ENCODE measurements at places on chromosomes 2 and 18.

DNA sequence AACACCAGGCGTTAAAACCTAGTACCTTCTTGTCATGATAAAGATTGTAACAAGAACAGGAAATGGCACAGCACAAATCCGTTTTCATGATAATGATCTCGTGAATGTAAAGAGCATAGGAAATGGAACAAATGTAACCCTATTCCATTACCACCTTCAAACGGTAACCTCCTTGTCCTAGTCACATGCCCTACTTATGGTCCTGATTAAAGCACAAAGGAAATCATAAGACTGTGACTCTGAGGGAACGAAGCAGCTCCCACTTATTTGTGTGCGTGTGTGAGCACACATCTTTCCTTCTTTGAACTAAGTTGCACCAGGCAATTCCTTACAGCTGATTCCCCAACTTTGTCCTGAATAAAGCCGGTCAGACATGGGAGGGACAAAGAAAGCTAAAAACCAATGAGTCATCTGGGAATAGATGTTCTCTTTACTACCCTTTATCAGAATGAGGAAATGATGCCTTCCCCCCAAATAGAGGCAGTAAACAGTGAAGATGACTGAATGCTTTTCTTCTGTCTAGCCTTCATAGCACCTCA, 192.6 kb downstream of the IKZF2 start:
- DNase-seq, result no peak

GRCh38 chr18:49631146-49631866, 69.4 kb downstream of the LIPG start:
- no peak for DNase-seq

DNA sequence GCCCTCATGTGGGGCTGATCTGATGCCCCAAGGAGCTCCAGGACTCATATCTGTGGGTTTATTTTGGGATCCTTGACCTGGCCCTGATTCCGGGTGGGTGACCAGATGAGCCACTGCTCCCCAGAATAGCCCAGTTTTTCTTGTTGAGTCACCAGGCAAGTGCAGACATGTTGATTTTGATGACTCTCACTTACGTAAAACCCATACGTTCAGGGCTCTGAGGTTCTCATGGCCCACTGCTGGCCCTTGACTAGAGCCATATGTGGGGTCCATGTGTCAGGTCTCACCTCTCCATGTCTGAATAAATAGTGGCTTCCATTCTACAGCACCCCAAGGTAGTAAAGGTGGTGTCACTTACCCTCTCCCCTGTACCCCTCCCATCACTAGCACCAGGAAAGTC, 41.9 kb downstream of the CDC42EP3 start:
- DNase-seq, result no peak

DNA sequence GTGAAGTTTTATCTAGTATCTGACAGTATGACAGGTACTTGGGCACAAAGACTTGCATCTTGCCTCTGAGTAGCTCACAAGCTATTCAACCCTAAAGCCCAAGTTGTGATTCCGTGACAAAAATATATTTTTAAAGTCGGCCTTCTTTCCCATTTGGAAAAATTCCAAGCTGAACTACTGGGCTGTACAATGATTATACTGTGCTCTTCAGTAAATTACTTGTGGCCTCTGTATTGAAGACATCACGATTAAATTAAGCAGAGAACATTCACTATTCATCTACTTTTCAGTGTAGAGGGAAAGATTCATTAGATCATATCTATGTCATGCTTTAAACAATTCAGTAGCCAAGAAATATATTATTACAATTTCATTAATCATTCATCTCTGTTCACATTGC, 282.2 kb downstream of the CDH2 start:
- no peak for DNase-seq

- no peak for DNase-seq
Measured at GRCh38 chr2:62787386-62787785, 81.9 kb downstream of the EHBP1 start.

DNA sequence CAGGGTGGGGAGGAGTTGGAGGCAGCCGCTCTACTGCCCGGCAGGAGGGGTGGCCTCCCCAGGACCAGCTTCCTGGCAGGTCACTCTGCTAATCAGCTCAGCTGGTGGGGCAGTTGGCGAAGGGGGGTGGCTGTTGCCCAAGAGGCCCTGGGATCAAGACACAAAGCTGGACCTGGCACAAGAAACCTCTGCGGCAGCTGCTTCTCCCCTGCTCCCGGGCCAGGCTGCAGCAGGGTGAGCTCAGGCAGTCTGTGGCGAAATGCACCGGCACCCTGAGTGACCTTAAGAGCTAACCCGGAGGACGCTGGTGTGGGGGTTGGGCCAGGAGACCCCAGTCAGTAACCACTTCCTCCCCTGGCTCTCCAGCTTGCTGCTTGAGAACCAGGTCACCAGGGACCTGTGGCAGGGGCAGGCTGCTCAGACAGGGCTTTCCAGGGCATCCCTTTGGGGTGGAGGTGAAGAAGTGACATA, 31.1 kb downstream of the TOGARAM2 start:
- peak; percentile 66 for DNase-seq

DNA sequence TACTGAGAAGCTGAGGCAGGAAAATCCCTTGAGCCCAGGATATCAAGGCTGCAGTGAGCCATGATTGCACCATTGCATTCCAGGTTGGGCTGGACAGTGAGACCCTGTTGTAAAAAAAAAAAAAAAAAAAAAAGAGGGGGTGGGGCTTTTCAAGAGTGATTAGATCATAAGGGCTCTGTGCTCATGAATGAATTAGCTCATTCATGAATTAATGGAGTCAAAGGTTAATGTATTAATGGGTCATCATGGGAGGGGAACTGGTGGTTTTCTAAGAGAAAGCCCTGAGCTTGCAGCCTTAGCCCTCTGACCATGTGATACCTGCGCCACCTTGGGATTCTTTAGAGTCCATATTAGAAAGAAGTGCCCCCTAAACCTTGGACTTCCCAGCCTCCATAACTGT, 4.5 kb downstream of the SLC19A3 start:
- no peak for DNase-seq

GRCh38 chr18:35303610-35304009, 13.6 kb upstream of the ZSCAN30 start:
- no peak for DNase-seq

DNA sequence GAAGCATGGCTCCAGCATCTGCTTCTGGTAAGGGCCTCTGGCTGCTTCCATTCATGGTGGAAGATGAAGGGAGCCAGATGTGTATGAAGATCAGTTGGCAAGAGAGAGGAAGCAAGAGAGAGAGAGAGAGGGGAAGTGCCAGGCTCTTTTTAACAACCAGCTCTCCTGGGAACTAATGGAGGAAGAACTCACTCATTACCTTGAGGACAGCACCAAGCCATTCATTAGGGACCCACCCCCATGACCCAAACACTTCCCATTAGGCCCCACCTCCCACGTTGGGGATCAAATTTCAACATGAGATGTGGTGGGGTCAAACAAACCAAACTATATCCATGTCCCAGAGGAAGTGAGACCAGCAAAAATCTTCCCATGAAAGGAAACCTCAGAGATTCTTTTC, 124.8 kb upstream of the SIX2 start:
- no peak for DNase-seq

DNA sequence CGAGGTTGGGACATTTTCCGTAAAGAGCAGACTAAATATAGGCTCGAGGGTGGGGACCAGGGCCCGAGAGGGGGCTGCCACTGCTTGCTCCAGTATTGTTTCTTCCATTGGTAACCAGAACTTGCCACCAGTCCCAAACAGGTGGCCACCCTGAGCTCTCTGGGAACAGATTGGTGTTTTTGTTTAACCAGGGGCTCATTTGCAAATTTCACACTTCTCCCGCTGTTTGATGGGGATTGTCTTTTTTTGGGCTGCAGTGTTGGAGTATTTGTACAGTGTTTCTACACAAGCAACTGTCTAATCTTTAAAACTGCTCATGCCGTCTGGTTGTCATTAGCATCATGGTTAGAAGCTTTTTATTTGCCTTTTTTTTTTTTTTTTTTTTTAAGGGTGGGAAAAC, 8.5 kb downstream of the AGAP1 start:
- DNase-seq, result no peak
